Hematopoietic multipotent progenitor cell treated with erythropoietin and hydrocortisone succinate and interleukin-3 and kit ligand, for 4 days (in vitro differentiated cells): ENCODE measurements at places on chromosomes 7 and 10.

DNA sequence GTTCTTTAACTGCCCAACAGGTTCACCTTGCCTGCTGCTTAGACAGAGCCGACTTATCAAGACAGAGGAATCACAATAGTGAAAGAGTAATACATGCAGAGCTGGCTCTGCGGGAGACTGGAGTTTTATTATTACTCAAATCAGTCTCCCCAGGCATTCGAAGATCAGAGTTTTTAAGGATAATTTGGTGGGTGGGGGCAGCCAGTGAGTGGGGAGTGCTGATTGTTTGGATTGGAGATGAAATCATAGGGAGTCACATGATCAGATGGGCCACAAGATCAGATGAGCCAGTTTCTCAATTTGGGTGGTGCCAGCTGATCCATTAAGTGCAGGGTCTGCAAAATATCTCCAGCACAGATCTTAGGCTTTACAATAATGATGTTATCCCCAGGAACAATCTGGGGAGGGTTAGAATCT, 131.3 kb downstream of the AKR1D1 start:
- no peak for DNase-seq

DNA sequence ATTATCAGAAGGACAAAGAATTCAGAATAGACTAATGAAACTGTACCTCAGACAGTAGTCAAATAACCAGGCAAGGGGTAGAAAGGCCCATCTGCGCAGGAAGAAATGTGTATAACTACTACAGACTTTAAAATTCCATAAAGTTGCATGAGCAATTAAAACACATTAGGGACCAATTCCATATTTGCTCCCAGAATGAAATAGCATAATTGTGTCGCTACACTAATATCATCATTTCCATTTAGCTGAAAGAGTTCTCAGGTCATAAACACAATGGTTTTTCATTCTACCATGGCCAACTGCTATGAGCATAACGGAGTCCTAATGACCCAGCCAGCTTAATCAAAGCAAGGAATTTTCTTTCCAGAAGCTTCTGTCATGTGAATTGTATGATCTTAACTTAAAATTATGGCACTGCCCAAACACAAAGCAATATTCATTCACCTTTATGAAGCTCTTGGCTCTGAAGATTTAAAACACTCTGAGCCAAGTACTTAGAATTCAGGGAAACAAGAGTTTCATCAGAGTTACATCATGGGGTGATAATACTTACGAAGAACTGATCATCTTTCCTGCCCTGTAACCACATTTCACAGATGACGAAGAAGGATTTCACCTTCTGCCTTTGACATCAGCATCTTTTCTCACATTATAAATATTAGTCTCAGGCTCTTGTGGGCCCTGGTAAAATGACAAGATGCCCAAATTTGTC, 98.1 kb upstream of the DOCK1 start:
- DNase-seq, result no peak

DNA sequence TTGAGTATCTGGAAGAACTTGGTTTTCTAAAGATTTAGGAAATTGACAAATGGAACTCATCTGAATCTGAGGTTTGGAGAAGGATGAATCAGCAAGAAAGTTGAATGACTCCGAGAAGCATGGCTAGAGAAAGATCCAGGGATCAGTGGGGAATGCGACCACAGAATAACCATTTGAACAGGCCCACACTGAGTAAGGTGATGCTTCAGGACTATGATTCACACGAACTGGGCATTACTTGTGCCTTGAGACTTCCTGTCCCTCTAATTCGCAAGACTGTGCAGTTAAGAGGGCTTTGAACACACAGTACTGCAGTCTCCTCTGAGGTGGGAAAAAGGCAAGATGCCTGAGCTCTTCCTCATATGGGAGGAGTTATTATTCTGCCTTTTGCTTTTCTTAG, 395.5 kb upstream of the POM121L12 start:
- no peak for DNase-seq

- DNase-seq, result no peak
Measured at GRCh38 chr7:137801003-137801402, 45.8 kb downstream of the DGKI start.

DNA sequence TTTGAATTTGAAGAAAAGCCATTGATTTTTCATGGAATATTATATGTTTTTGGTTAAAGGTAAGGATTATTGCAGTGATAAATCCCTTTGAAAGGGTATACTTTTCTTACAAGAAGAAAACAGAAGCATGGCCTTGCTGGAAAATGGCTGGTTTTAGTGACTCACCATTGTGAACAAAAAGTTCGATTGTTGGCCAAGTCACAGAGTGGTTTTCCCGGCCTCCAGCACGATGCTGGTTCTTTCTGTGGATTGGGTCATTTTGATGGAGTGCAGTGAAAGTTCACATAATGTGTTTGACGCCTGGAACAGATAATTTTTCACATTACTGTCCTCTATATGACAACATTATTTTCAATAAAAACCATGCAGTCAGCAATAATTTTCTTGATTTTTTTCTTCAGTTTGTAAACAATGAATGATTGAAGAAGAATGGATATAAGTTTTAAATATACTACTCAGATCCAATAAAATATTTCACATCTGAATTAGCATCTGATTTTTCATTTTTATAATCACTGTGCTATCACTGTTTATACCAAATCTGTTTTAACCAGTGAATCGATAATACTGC, 60.9 kb downstream of the RBM20 start:
- no peak for DNase-seq

GRCh38 chr10:72068126-72068765, 20.1 kb downstream of the SPOCK2 start:
- no peak for DNase-seq

DNA sequence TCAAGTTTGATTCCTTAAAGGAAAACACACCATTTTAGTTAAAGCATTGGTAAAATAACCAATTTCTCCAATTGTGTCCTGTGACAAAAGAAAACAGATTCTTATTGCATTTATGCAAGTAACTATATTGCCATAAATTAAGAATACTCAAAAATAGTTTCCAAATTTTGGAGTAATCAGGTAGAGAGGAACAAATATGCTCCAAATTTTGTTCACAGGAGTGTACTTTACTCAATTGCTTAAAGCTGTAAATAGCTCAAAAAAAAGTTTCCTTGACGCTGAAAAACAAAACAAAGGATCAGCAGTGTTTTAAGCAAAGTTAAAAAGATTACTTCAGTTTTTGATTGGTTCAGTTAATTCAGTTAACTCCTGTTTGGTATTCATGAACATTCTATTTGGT, 52.2 kb upstream of the INHBA start:
- peak; percentile 29 for DNase-seq

DNA sequence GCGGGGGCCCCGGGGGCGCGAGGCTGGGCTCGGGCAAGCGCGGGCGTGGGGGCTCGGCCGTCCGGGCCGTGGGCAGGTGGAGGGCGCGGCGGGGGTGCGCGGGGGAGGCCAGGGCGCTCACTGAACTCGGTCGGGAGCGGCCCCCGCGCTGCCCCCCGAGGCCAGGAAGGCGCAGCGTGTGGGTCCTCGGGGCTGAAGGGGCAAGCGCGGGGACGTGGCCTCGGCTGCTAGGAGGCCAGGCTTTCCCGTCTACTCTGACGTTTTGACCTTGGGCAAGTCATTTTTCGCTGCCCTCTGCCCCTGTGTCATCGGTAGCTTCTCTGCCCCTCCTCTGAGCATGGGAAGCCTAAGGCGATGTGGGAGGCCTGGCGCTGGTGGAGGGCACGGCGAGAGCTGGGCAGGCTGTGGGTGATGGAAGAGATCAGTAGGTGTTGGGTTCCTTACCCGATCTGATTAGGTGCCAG, 441 bp downstream of the FBH1 start:
- DNase-seq, result peak; percentile 60

- peak; percentile 14 for DNase-seq
Measured at GRCh38 chr7:42237811-42238541, 967 bp upstream of the GLI3 start.

DNA sequence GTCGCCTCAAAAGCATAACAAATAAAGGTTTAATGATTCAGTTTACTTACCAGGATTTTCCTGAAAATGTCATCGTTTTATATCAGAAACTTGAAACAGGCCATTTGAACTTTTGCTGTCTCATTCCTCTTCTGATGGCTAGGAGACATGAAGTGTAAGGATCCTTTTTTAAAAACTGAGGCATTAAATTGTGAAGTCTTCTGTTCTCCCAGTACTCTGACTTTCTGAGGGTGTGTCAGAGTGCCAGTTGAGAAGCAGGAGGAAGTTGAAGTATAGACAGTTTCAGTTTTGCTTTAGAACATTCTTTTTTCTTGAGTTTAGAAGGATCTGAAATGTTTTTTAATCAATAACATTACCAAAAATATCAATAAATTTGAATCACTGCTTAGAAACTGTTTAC, at the start of gene SAMD9L:
SAMD9L (minus strand) TSS at position 242 of the 400 bp plus-strand sequence. CDS start 12,414 bp downstream, outside the sequence.
- DNase-seq, result peak; percentile 69

GRCh38 chr7:46707973-46708372, 786.9 kb upstream of the IGFBP3 start:
- DNase-seq, result no peak

DNA sequence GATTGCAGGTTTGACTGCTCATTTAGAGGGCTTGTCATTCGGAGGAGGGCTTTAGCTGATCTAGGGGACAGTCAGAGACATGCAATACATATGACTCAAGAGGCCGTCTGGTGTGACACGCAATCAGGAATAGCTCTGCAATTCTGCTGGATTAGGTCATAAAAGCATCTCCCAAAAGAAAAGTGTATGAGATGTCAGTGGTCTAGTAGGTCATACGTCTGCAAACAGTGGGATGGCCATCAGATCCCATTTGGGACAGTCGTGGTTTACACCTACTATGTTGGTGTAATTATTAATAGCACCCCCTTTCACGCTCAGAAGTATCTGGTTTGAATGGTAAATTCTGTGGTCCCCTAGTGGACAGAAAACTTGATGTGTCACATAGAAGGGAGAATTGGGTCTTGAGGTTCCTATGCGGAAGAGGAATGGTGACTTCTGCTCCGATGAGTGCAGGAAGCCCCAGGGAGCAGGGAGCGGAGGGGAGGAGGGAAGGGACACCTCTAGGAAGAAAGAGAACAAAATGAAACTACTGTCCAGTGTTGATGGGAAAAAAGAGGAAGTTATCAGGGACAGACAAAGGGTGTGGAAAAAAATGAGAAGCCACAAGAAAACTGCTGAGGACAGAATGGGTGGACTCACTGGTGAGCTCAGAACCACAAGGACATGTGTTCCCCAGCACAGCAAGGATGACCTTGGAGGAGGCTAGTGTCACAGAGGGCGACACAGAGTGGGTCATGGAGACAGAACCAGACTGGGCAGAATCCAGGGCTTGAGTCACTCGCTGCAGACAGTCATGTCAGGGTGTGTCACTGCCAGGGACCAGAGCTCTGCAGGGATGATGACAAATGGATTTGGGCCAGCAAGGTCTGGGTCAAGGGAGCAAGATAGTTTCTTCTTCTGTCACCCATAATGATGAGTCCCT, 59.9 kb downstream of the MAP3K8 start:
- DNase-seq, result peak; percentile 94

DNA sequence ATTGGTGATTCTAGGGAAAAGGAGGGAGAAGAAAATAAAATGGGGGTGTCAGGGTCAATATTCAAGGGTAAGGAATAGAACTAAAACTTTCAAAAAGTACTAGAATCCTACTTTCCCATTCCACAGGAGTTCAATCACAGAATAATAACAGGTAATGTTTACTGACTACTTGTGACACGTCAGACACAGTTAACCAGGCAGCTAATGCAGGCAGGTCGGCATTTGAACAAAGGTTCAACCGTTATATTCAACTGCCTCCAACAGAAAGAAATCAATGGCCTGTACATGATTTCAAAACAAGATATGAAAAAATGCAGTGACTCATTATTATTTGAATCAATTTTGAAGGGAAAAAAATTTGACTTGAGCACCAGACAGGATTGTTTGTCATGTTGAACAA, 3.1 kb downstream of the ASB15 start:
- DNase-seq, result no peak
